Suppressor macrophage (primary cell): ENCODE measurements at places on chromosomes 3 and 15.
A peak's percentile ranks its signal among the peaks of the same experiment; 100 is the strongest.

DNA sequence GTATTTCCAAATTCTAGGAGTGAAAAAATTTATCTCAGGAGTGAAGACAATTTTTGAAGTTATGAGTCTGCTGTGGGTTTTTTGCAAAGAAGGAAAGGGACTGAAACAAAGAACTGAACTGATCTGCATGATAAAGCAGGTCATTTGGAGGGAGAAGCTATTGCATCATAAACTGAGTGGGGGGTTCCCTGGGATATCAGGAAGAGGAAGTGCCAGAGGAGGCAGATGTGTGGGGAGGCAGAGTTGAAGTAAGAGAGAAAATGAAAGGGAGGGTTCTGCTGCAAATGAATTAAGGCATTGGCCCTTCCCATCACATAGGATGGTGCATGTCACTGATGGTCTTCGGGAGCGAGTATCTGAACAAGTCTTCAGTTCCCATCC is 379.2 kb downstream of the VPS13C start:
- DNase-seq = no peak

DNA sequence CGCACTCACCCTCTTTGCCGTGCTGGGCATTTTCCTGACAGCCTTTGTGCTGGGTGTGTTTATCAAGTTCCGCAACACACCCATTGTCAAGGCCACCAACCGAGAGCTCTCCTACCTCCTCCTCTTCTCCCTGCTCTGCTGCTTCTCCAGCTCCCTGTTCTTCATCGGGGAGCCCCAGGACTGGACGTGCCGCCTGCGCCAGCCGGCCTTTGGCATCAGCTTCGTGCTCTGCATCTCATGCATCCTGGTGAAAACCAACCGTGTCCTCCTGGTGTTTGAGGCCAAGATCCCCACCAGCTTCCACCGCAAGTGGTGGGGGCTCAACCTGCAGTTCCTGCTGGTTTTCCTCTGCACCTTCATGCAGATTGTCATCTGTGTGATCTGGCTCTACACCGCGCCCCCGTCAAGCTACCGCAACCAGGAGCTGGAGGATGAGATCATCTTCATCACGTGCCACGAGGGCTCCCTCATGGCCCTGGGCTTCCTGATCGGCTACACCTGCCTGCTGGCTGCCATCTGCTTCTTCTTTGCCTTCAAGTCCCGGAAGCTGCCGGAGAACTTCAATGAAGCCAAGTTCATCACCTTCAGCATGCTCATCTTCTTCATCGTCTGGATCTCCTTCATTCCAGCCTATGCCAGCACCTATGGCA is 41.1 kb upstream of the CSTA start:
- DNase-seq = no peak

- no peak for DNase-seq
Observed at GRCh38 chr15:46858150-46858549, 859.2 kb upstream of the SEMA6D start.

DNA sequence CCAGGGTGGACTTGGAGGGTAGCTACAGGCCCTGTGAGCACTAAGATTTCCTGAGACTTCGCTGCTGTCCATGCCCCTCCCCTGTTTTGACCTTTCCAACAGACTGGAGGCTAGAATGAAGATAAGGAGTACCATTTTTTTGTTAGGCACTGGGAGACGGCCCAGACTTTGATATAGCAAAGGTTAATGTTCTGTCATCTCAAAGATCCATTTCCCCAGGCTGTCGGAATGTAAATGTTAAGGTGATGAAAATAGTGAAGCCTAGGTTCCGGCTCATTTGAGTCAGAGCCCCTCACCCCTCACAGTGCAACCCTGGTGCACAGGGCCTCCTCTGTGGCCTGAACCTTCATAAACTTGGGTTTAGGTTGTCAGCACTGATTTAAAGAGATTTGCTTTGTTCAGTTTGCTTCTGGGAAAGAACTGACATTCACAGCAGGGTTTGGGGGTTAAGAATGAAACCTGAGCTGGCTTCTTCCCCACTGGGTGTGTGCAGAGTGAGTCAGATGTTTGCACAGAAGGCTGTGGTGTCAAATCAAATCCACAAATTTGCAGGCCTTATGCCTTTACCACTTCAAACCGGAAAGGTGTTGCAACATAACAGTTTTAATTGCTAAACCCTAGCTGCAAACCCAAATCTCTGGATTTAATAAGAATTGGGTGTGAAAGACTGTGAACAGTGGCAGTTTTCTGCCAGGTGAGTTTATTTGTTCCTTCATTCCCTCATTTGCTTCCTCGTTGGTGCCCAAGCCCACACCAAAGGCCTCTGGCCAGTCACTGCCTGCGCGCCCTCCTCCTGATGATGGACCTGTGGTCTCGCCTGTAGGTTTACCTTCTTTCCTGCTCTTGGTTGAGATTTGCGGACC is 20.6 kb upstream of the KCTD6 start:
- DNase-seq = peak; percentile 81

DNA sequence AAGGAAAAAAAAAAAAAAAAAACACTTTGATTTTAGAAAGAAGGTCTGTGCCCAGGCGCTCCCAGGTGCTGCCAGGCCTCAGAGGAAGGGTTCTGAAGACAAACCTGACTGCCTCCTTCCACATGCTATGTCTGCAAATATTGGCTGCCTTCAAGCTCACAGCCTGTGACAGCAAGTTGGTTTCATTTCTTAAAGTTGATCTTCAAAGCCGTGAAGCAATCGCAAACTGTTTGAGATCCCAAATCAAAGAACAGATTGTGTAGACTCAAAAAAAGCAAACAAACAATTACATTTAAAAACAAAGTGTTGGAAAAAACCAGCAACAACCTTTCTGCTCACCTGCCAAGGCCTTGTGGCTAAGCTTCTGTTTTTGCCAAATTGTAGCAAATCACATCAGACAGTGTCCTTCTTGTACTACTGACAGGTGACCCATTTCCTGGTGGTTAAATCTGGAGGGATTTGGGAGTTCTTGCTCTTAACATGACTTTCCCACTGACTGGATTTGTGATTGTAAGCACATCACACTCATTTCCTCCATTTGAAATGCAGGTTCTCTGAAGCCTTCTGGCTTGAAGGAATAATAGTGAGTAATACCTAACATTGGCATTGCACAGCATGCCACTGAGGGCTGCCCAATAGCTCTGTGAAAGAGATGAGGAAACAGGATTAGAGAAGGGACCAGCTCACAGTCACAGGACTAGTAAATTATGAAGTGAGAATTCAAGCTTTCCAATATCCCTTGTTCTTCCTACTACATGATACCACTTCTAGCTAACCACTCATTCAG is 502.4 kb downstream of the LPP start:
- peak; percentile 89 for DNase-seq

GRCh38 chr3:63295806-63296205 is 17.7 kb downstream of the SYNPR start:
- DNase-seq = no peak

DNA sequence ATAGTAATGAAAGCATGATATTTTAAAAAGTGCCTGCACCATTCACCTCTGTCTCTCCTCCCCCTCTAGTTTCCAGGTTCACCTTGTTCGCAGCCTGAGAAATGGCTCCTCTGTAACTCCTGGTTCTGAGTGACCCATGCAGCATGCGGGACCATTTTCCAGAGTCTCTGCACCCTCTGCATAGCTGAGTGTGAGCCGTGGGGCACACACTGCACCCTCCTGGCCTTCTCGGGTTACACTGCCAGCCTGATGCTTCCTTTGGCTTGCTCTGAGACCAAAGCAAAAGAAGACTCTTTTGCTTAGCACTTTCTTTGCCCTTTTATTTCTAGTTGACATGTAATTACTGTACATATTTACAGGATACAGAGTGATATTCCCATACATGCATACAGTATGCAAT is 287.3 kb downstream of the GABRG3 start:
- no peak for DNase-seq

GRCh38 chr15:68791431-68792283 is 29.0 kb downstream of the ANP32A start:
- peak; percentile 62 for DNase-seq

DNA sequence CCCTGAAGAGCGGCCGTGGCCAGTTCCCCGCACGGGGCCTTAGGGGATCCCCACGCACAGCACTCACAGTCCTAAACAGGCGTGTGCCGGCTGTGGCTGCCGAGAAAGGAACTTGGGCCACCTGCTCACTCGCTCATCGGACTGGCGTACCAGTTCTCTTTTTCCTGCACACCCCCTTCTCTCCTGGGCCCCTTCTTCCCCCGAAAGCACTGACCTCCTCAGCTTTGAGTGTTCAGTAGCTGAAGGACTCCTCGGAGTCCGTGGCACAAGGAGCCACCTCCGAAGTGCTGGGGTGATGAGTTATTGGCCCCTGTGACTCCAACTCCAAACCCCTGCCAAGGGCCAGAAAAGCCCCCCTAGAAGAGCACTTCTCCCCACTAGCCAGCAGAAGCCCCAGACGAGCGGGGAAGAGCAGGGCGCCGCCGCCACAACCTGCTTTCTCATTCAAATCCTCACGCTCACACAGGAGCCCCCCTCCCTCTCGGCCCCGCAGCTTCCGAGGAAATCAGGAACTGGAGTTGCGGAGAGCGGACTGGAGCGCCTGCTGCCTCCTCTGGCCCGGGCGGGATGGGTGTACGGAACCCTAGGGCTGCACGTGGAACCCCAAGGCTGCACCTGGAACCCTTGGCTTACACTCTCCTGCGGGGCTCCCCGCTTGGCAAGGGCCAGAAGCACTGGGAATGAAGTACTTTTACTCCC is at the start of gene PLCH1:
Gene PLCH1 (minus strand): TSS at position 446 of the 699 bp plus-strand sequence. CDS start 40,847 bp downstream, outside the sequence.
- peak; percentile 63 for DNase-seq

DNA sequence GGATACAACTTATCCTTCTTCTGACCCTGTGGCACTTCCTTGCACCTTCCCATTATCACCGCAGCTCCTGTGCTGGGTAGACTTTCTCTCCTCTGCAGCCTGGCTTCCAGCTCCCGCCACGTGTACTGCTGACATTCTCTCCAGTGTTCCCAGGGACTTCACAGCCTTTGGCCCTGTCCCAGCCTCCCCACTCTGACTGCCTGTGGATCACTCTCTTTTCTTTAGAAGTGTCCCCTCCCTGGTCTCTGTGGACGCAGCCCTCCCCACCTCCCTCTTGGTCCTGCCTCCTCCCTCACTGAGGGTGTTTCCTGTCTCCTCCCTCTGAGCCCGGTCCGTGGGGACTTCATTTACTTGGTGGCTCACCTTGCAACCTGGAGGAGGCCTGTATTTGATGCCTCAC is 17.4 kb downstream of the PDIA5 start:
- no peak for DNase-seq

DNA sequence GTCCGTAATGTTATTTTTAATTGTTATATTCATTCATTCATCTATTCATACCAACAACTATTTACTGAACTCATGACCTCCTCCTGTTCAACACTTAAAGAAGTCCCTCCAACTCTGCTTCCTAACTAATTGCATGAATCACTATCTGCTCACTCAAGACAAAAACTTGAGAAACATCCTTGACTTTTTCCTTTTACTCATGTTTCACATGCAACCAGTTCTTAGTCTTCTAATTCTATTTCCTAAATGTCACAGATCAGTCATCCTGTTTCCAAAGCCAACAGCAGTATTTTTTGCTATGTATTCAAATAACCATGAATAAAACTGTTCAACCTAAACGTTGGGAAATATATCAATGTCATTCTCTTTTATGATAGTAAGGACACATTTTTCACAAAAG is 124.6 kb upstream of the GBE1 start:
- DNase-seq = no peak

- no peak for DNase-seq
Observed at GRCh38 chr3:53038679-53039375, 7.0 kb downstream of the SFMBT1 start.

DNA sequence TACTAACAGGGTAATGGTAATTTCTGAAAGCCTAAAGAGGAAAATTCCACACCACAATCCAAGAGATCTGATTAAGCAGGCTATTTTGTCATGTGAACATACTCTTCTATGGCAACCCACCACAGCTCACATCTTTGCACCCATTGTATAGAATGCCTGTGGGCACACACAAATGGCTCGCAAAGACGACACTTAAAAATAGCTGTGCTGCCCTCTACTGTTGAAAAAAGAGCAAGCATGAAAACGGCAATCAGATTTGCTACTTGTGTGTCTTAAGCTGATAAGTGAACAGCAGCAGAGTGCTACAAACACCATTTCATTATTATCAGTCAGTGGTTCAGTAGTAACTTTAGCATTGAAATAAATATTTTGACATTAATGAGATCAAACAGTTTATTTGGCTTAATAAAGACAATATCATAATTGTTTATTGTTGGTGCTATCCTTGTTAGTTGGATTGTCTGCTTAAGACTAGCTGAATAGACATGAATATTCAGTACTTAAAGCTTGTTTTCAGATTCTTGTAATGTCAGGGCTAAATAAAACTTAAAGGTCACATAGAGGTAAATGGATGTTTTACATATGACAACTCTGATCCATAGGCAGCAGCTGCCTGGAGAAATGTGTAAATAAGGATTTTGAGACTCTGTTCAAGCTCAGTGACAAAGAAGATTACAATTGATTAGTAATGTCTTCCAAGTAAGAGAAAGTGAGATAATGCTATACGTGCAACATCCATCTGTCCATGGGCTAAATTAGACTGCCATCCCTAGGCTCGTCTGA is 199.1 kb downstream of the LRRN1 start:
- peak; percentile 61 for DNase-seq

DNA sequence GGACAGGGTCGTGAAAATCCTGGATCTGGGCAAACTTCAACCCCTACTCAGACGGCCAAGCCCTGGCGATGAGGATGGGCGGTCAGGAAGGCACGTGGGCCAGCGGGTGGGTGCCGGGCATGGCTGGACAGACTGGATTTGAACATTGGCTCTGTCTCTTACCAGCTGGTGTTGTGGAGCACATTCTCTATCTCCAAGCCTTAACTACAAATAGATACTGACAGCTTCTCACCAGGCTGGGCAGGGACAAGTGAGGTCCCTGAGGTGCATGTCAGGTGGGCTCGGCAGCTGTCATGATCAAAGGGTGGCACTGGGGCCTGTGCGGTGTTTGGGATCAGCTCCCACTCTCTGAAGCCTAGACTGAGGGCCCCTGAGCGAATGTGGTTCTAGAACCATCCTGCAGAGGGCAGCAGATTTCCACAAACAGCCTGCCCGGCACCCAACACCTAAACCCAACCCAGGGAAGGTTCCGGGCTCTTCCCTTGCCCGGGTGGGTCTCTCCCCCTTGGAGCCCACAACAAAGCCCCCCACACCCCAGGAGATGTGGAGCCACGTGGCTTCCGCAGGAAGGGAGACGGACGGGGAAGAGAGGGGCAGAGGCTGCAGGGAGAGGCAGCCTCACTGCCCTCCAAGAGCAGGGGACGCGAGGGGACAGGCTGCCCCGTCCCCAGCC is 58.4 kb downstream of the RGMA start:
- DNase-seq = peak; percentile 80
